Neural progenitor cell (in vitro differentiated cells): ENCODE measurements at places on chromosomes 5 and 9. TPM values are rescaled to one million over a fixed set of nuclear protein-coding genes. Genes with fewer than 3 reads are reported as not detected.

ANKRD34B gene
- 0.77 and 2.5 TPM in 2 replicates for total RNA-seq

- H3K27ac ChIP-seq: peak overlapping the region; percentile 48
- peaks cover 47% of the 10 kb centered on the region for H3K4me1 ChIP-seq
- DNase-seq: no peak
- H3K4me3 ChIP-seq: no peak overlapping the region
- no peaks in the 10 kb centered on the region for H3K36me3 ChIP-seq
These were observed 69.5 kb downstream of the ACTL7B start for GRCh38 chr9:108786322-108786721.

DNA sequence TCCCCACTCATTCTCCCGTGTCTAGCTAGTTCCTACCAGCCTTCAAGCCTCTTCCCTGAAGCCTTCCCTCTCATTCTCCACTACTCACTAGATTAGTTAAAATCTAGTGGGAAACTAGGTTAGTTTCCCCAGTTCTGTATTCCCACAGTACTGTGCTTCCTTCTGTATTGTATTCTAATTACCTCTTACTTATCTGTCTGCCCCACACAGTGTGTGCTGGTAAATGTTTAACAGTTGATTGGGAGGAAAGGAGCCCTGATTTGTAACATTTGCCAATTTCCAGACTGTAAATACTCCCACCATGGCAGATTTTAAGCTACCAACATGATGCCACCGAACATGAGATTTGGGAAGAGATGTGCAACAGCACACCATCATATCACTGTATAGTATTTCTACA lies 8.3 kb downstream of the KLHL3 start:
- no peaks in the 10 kb centered on the region for H3K36me3 ChIP-seq
- DNase-seq: no peak
- no peaks in the 10 kb centered on the region for H3K4me1 ChIP-seq
- no peak overlapping the region for H3K27ac ChIP-seq

DNA sequence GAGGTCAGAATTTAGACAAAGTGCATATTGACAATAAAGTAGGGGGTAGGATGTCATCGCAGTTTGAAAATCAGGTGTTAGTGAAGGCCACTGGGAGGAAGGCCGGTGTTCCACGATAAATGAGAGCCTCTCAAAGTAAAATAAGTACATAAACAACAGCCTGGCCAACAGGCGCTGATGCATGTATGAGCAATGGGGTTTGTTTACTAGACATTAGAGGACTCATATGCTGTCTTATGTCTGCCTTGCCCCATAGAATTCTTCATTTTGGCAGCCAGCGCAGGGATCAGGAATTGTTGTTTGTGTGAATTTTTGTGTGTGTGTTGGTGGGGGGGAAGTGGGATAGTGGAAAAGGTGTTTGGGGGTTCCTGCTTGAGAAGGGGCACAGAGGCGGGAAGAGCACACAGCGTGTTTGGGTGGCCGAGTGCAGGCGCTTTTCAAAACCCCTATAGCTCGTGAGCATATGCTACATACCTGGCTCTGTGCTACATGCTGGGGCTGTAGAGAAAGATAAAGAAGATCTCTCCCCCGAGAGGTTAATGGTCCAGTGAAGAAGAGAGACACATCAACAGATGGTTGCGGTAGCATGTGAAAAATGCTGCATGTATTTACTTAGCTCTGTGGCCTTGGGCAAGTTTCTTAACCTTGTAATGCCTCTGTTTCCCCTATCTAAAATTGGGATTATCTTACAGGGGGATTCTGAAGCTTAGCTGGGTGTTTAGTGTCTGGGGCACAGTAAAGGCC lies 11.5 kb downstream of the SNX30 start:
- no peaks in the 10 kb centered on the region for H3K36me3 ChIP-seq
- H3K27me3 ChIP-seq: no peaks in the 10 kb centered on the region
- H3K4me1 ChIP-seq: peaks cover 16% of the 10 kb centered on the region
- no peak for DNase-seq

DNA sequence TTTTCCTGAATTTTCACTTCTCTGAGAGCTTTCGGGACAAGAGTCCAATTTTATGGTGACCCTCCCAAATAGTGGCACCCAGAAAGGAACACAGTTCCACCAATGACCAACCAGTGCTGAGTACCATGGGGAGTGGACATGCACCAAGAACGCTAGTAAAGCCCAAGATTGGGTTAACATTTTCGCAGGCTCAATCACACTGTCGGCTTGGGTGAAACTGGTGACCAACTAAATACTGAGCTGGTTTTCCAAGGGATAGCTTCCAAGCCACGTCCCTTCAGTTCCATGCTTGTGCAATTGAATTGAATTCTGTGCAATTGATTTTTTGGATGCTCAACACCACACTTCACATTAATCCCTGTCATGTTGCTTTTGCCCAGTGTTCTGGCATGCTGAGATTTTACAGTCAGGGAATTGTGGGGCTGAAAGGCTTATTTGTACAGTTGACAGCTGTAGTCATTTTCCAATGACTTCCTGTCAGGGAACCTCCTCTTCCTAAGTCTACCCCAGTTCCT lies 37.6 kb upstream of the TRMT10B start:
- no peak overlapping the region for H3K27ac ChIP-seq
- no peak for DNase-seq
- H3K27me3 ChIP-seq: no peaks in the 10 kb centered on the region
- no peak overlapping the region for H3K4me3 ChIP-seq
- no peaks in the 10 kb centered on the region for H3K4me1 ChIP-seq

DNA sequence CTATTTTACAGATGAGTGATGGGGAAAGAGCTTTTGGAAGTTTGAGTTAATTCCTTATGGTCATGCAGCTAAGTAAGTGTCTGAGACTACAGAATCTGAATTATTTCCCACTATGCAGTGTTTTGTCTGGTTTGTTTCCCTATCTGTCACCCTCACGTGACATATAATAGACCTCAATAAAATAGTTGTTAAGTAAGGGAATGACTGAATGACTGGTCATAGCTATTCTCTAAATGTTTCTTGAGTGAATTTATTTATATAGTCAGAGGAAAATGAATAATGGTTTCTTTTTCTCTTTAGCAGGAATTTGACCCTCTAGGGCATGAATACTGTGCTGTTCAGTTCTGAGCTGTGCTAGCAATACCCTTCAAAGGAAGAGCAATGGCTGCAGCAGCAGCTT lies 10.3 kb downstream of the TRIM32 start:
- no peaks in the 10 kb centered on the region for H3K36me3 ChIP-seq
- H3K27ac ChIP-seq: no peak overlapping the region
- H3K4me1 ChIP-seq: no peaks in the 10 kb centered on the region
- no peak for DNase-seq
- H3K4me3 ChIP-seq: no peak overlapping the region
- no peaks in the 10 kb centered on the region for H3K27me3 ChIP-seq

DNA sequence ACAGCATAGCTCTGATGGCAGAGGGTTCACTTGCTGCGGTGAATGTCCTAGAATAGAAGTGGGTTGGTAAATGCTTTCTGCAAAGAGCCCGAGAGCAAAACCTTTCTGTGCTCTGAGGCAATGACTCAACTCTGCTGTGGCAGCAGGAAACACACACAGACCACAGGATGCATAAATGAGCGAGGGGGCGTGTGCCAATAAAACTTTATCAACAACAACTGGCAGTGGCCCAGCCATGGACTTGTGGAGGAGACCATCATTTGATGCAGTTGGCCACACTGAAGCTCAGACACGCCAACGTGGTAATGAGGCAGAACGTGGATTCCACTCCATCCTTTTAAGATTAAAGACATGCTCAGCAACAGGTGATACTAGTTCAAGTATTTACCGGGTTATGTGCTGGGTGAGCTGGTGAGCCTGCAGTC lies 6.8 kb downstream of the MRPL36 start:
- no peak overlapping the region for H3K27ac ChIP-seq
- H3K36me3 ChIP-seq: no peaks in the 10 kb centered on the region
- H3K4me1 ChIP-seq: peaks cover 13% of the 10 kb centered on the region
- no peak for DNase-seq
- no peak overlapping the region for H3K4me3 ChIP-seq
- H3K27me3 ChIP-seq: no peaks in the 10 kb centered on the region

DNA sequence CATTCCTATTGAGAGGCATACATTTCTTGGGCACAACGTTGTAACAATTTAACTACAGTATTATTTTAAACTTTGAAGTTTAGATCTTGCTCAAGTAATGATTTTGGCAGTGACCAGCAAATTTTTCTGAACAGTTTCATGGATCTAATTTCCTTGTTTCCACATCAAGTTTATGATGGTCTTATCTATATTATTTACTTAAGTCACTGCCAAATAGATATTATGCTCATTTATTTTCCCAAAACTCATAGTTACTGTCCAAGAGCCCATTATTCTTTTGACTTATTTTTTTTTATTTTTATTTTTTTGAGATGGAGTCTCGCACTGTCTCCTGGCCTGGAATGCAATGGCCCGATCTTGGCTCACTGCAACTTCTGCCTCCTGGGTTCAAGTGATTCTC lies 86.5 kb upstream of the TLE4 start:
- H3K4me1 ChIP-seq: peaks cover 21% of the 10 kb centered on the region
- no peak overlapping the region for H3K4me3 ChIP-seq
- H3K27me3 ChIP-seq: no peaks in the 10 kb centered on the region
- no peak overlapping the region for H3K27ac ChIP-seq
- H3K36me3 ChIP-seq: no peaks in the 10 kb centered on the region

- no peak overlapping the region for H3K27ac ChIP-seq
- H3K27me3 ChIP-seq: no peaks in the 10 kb centered on the region
- no peak overlapping the region for H3K4me3 ChIP-seq
- no peaks in the 10 kb centered on the region for H3K4me1 ChIP-seq
These were observed 203.8 kb downstream of the SNCAIP start for GRCh38 chr5:122515709-122516431.

DNA sequence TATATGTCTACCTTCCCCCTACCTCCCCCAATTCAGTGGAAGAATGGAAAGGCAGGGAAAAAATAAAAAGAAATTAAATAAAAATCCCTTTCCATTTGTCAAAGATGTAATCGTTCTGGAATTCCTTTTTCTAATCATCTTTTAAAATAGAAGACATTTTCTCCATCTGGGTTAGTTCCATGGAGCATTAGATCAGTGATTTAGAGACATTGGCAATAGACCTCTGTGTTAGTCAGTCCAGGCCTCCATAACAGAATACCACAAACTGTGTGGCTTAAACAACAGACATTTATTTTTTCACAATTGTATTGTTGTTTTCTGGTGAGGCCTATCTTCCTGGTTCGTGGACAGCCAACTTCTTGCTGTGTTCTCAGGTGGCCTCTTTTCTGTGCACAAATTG lies 516.6 kb upstream of the DAB2 start:
- H3K27me3 ChIP-seq: no peaks in the 10 kb centered on the region
- no peaks in the 10 kb centered on the region for H3K4me1 ChIP-seq
- H3K36me3 ChIP-seq: no peaks in the 10 kb centered on the region
- no peak overlapping the region for H3K27ac ChIP-seq

- DNase-seq: no peak
- no peaks in the 10 kb centered on the region for H3K36me3 ChIP-seq
These were observed 58.7 kb upstream of the EPB41L4B start for GRCh38 chr9:109379513-109379912.

- H3K4me1 ChIP-seq: no peaks in the 10 kb centered on the region
- H3K27me3 ChIP-seq: no peaks in the 10 kb centered on the region
- H3K4me3 ChIP-seq: no peak overlapping the region
- no peak for DNase-seq
- H3K36me3 ChIP-seq: no peaks in the 10 kb centered on the region
- H3K27ac ChIP-seq: no peak overlapping the region
These were observed 657.2 kb downstream of the TLE1 start for GRCh38 chr9:81032030-81032572.

GRCh38 chr5:136025900-136026299 lies 2.9 kb upstream of the TGFBI start:
- H3K4me1 ChIP-seq: peaks cover 14% of the 10 kb centered on the region
- no peak for DNase-seq
- H3K27me3 ChIP-seq: peaks cover 55% of the 10 kb centered on the region
- no peak overlapping the region for H3K4me3 ChIP-seq
- H3K27ac ChIP-seq: no peak overlapping the region

TYRP1 gene
- total RNA-seq: 0.75 TPM in 1 of 2 replicates, not detected in the other

SGCD gene
- under 0.01 TPM in 1 of 2 replicates, not detected in the other for total RNA-seq

RMRP gene
- 1,307 and 2,709 TPM in 2 replicates for total RNA-seq

DNA sequence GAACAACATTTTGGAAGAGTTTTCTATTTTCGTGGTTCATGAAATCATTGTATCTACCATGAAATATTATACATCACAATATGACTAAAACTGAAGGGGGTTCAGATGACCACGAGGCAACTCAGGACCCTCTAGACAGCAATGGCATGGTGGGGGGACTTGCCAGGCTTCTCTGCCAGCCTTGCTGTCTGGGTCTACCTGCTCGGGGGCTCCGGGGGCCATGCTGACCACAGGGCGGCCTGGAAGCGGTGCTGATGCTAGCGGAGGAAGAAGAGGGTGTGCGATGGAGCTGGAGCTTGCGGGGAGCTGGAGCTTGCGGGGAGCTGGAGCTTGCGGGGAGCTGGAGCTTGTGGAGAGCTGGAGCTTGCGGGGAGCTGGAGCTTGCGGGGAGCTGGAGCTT lies 89.2 kb upstream of the IRX4 start:
- H3K27ac ChIP-seq: no peak overlapping the region
- DNase-seq: no peak

ACTBL2 gene
- not detected in 2 replicates for total RNA-seq

DNA sequence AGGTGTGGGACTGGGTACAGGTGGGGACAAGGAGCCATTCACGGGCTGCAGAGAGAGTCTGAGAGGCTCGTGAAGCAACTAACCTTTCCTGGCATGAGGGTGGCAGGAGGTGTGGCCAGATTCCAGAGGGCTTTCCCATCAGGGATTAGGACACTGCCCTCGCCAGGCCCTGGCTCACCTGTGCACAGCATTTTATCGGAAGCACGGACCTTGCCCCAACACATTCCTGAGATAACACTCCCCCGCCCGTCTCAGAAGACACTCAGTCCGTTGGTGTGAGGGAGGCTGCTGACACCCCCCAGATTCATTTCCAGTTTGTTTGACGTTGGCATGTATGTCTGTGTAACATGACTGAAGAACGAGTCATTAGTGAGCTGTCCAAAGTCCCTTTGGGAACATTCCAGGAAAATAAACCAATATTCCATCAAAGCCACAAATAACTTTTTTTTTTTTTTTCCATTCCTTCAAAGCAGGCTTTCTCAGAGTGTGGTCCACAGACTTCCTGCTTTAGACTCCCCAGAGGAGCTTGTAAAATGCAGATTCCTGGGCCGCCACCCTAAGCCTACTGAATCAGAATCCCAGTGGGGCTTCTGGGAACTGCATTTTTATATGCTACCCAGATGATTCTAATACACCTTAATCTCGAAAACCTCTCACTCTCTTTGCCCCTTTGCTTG lies 23.4 kb downstream of the WWC1 start:
- peaks cover 28% of the 10 kb centered on the region for H3K4me1 ChIP-seq
- H3K27ac ChIP-seq: no peak overlapping the region
- H3K27me3 ChIP-seq: no peaks in the 10 kb centered on the region
- no peak overlapping the region for H3K4me3 ChIP-seq
- no peaks in the 10 kb centered on the region for H3K36me3 ChIP-seq
- DNase-seq: no peak

CATSPER3 gene
- total RNA-seq: 0.19 TPM in 1 of 2 replicates, not detected in the other

DNA sequence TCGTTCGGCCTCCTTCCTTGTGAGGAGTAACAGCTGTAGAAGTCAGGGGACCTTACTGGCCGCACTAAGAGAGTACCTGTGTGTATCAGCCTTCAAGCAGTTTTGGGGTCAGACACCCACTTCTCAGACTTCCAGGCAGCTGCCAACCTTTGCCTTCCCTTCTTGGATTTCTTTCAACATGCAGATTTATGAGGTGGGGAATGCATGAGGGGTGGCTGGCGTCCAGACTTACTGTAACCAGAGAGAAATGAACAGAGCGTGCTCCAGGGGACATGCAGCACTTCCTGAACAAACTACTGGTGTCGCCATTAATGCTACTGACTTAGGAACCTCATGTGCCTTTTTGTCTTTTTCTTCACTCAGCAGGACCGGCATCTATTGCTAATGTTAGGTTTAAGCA lies 46.7 kb downstream of the INSYN2B start:
- no peaks in the 10 kb centered on the region for H3K4me1 ChIP-seq
- no peaks in the 10 kb centered on the region for H3K27me3 ChIP-seq
- no peaks in the 10 kb centered on the region for H3K36me3 ChIP-seq
